ENCODE measurements at places on chromosomes 7 and 10.

GRCh38 chr10:68082872-68083271, 7.8 kb upstream of the HERC4 start:
- no peak for DNase-seq

- no peak for DNase-seq
Measured at GRCh38 chr7:9488555-9488954, 1055.1 kb downstream of the NXPH1 start.

GRCh38 chr7:40784176-40784575, 649.4 kb downstream of the SUGCT start:
- DNase-seq = no peak

GRCh38 chr10:30828164-30828563, 198.6 kb upstream of the LYZL2 start:
- no peak for DNase-seq

DNA sequence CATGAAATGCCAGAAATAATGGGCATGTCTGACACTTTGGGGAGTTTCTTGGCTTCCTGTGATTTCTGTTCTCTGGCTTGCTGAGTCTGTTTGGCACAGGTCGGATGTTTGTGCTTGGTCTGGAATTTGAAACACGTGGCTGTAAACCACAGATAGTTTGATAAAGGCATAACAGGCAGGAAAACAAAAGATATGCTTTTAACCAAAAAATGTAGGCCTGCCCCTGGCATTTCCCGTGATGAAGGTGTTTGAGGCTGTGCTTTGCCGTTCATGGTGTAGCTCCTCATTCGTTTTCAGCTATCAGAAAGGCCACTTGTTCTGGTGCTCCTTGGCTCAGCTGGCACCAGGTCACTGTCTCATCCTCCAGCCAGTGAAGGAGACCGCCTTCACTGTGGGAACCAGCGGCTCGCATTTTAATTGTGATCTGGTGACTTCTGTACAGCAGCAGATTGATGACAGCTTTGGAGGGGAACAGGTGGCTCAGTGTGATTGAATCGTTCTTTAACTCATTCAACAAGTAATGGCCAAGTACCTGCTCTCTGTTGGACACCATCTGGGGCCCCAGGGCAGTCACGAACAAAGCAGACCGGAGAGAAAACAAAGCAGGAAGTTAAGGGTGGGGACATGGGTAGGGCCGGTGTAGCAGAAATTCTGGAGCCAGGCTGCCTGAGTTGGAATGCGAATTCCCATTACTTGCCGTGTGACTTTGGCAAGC, 111.5 kb downstream of the CCNY start:
- DNase-seq = no peak

DNA sequence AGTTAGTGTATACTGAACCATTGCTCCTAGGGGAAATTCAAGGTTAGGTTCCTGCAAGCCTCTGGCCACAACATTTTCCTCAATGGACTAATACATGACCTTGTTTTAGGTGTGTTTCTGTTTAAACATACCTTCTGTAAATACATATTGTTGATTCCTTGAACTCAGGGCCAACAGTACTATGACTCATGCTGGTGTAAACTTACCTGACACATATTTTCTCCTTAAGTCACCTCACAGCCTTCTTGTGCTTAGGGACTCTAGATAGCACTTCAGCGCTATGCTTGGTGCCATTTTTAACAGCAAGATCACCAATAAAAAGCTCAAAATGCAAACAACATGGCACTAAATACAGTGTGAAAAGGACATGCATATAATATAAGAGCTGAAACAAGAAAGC, 176.4 kb downstream of the TAX1BP1 start:
- DNase-seq = no peak

DNA sequence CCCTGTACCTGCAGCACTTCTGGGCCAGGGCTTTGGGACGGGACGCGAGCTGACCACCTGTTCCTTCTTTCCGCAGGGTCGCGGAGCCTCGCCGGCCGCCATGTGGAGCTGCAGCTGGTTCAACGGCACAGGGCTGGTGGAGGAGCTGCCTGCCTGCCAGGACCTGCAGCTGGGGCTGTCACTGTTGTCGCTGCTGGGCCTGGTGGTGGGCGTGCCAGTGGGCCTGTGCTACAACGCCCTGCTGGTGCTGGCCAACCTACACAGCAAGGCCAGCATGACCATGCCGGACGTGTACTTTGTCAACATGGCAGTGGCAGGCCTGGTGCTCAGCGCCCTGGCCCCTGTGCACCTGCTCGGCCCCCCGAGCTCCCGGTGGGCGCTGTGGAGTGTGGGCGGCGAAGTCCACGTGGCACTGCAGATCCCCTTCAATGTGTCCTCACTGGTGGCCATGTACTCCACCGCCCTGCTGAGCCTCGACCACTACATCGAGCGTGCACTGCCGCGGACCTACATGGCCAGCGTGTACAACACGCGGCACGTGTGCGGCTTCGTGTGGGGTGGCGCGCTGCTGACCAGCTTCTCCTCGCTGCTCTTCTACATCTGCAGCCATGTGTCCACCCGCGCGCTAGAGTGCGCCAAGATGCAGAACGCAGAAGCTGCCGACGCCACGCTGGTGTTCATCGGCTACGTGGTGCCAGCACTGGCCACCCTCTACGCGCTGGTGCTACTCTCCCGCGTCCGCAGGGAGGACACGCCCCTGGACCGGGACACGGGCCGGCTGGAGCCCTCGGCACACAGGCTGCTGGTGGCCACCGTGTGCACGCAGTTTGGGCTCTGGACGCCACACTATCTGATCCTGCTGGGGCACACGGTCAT, 13.3 kb downstream of the GPR146 start:
- DNase-seq = no peak

GRCh38 chr7:63521-64021, 128.8 kb upstream of the FAM20C start:
- no peak for DNase-seq

DNA sequence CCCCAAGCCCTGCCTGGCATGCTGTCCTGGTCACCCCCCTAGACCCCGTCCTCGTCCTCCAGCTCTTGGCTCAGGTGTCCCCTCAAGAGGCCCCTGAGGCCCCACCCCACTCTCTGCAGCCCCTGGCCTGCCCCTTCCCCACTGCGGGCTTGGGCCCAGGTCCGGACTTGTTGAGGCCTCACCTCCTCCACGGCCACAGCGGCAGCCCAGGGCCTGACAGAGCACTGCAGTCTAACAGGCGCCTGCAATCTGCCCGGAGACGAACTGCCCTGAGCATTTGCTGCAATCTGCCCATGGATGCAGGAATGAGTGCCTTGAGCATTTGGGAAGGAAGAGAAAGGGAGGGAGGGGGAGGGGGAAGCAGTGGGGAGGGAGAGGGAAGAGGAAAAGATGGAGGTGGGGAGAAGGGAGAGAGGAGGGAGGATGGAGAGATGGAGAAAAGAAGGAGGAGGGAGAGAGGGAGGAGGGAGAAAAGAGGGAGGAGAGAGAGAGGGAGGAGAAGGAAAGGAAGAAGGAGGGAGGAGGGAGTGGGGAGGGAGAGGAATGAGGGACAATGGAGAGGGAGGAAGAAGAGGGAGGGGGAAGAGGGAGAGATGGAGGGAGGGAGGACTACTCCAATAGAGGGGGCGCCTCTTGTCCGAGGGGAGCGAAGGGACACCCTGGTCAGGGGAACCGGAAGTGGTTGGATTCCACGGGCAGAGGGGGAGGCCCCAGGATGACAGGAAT, 73.9 kb downstream of the PDGFA start:
- no peak for DNase-seq

DNA sequence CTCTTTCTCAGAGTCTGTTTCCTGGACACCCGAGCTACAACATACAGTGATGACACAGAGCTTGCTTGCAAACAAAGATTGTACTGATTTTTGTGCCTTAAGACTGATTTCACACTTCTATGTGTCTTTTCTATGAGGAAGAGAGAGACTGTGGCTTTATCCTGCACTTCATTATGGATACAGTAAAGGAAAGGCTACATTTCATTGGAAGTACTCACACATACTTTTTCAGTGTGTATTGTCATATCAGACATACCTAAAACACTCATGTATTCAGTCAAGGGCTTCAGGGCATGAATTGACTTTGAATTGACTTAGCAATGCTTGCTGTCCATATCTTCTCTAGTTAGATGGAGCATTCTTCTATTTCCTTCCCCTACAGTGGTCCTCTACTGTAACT, 135.5 kb upstream of the IMMP2L start:
- no peak for DNase-seq
